T-helper 1 cell (primary cell): ENCODE measurements at places on chromosomes 2 and 18.

GRCh38 chr18:31498574-31499524, 872 bp downstream of the DSG2 start:
- no peak for DNase-seq

GRCh38 chr2:101486258-101486701, 11.4 kb upstream of the RFX8 start:
- no peak for DNase-seq

GRCh38 chr2:227295806-227296205, 29.2 kb upstream of the MFF start:
- no peak for DNase-seq

GRCh38 chr18:13406049-13406615, 187.6 kb downstream of the LDLRAD4 start:
- no peak for DNase-seq

DNA sequence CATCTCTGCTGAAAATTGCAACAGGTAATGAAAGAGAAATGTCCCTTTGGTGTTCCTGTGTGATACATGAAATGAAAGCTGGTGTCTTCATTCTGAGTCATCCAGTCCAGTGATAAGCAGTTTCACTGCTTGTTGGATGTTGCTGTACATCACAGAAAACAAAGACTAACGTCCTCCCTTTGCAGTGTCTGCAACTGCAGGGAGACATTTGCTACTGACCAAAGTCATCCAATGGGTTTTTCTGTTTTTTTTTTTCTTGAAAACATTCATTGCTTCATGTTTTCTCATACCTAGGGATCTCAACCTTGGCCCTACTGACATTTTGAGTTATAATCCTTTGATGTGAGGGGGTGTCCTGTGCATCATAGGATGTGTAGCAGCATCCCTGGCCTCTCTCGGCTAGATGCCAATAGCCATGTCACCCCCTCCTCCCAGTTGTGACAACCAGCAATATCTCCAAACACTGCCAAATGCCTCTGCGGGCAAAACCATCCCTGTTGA, 63.6 kb upstream of the FZD5 start:
- DNase-seq, result no peak

DNA sequence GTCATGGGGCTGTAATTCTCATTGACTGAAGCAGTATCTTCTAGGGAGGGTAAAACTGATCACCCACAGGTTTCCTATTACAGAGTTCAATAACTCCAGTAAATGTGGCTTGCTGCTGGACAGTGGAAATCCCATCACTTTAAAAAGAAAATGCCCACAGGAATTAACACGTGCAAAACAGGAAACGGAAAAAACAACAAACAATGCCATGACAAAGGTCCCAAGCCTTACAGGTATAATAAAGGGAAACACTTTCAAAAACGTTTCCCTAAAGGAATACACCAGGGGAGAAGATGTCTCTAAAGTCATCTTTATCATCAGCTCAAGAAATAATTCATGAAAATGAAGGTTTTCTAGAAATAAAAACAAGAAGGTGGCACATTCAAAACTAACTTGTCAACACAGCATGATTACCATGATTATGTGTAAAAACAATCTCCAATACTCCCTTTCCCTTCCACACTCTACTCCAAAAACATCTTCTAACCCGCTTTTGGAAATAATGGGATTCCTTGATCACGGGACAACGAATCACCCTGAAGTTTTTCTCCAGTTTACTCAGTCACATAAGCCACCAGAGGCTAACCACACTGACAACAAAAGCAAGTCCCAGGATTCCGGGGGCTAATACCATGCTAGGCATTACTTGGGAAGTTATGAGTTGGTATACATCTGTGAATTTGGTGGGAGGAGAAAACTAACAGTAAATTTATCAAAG, 167.9 kb downstream of the TCF4 start:
- no peak for DNase-seq
